ENCODE measurements at places on chromosomes 12 and 14.

GRCh38 chr12:11496157-11496851, 100.9 kb upstream of the PRB2 start:
- DNase-seq = no peak

DNA sequence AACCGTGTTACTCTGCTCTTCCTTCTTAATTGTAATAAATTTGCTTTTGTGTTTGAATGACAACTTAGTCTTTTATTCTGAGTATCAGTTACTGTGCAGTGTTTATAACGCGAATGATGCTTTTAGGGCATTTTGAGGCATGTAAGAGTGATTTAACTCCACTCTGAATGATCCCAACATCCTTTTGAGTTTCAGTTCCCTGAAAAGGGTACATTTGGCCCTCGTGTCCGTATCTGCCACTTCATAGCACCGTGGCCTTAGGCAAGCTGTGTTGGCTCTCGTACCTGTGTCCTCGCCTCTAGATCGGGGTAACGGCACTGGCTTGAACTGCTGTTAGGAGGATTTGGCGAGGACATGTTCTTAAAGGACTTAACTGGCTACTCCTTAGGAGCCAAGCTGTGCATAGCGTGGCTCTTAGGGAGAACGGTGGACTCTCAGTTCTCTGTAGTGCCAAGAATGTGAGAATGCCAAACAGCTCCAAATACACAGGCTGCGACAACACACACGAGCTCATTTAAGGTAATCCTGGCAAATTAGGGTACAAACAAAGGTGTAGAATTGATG, 92.0 kb downstream of the PPP2R5C start:
- no peak for DNase-seq

DNA sequence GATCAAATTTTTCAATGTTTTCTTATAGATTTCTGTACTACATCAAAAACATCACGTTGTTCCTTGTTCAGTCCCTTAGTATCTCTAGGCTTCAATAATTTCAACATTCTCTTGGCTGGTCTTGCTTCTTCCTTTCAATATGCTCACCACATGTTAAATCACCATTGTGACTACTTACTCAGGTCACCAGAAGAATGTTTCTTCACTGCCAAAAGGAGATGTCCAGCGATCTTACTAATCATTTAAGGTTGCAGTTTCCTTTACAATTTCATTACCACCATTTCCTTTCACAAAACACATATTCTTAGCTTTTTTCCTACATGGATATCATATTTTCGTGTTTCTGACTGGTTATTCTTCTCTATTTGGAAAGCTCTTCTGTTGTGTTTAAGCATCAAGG, 363.8 kb downstream of the NAV3 start:
- no peak for DNase-seq

GRCh38 chr12:121939186-121939585, 20.8 kb downstream of the CFAP251 start:
- DNase-seq = no peak

DNA sequence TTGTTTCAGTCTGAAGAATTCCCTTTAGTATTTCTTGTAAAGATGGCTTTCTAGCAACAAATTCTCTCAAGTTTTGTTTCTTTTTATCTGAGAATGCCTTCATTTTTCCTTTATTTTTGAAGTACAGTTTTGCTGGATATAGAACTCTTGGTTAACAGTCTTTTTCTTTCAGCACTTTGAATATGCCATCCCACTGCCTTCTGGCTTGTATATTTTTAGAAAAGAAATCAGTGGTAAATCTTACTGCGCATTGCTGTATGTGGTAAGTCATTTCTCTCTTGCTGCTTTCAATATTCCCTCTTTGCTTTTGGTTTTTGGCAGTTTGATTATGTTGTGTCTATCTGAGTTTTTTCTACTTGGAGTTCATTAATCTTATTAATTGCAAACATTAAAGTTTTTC, 16.8 kb upstream of the PPM1A start:
- DNase-seq = no peak

GRCh38 chr12:9149372-9149771, 33.7 kb upstream of the A2M start:
- DNase-seq = peak; percentile 24

- no peak for DNase-seq
These were observed 154.1 kb downstream of the BTG1 start for GRCh38 chr12:91991399-91992187.

GRCh38 chr12:103475073-103475472, 20.7 kb downstream of the C12orf42 start:
- DNase-seq = peak; percentile 19

DNA sequence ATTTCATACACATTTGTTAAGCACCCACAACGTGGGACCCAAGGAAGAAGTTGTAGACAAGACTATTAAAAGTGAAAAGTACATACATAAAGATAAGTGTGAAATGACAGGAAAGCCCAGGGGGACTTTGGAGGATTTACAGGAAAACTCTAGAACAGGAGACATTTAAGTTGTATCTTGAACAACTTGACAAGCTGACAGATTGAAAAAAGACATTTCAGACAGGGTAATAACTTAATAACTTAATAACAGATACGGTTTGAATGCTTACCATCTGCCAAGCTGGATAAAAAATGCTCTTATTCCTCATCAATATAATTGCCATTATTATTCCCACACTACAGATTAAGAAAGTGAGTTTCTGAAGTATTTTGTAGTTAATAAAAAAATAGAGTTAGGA, 229.7 kb upstream of the SYT10 start:
- no peak for DNase-seq

- DNase-seq = peak; percentile 36
These were observed 4.1 kb upstream of the SLC7A7 start for GRCh38 chr14:22819151-22819988.

GRCh38 chr12:49604856-49605255, 583 bp downstream of the FAM186B start:
- DNase-seq = no peak

DNA sequence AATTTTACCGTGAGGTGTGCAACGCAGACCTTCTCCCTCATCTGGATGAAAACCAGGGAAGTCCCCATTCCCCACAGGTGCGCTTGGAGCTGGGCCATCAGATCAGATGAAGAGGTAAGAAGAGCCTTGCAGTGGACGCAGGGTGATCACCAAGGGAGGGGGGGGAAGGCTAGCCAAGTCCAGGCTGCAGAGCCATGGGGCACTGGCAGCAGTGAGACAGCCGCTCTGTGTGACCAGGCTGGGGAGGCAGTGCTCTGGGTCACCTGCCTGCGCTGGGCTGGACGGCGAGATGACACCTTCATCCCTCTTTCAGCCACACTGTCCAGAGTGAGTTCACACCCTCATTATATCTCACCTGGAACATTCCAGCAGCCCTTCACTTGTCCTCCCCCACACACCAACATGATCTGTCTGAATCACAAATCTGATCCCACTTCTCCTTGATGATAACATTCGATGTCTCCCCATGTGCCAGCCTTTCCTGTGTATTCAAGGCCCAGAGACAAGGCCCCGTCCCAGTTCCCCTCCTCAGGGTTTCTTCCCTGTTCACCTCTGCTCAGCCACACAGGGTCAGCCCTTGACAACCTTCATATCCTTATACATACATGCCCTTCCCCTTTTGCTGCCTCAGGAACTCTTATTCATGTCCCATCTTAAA, 65.9 kb upstream of the VASH1 start:
- no peak for DNase-seq

DNA sequence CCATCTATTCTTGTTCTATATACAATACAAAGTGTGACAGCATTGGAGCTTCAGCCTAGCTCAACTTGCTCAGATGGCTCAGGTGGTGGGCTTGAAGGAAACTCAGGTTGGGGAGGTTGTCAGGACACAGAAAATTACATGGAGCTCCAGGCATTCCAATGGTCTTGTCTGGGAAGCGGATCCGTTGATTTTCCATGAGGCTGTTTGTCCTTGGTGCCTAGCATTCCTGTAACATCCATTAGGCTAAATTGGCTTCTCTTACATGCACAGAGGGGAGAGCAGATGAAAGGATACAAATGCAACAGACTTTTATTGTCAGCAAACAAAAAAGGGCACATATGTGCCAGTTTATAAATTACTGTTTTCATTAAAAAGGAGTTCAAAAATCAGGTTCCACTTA, 75.5 kb upstream of the OTX2 start:
- DNase-seq = peak; percentile 53

GRCh38 chr14:57179273-57179672, 89.4 kb downstream of the EXOC5 start:
- DNase-seq = no peak

DNA sequence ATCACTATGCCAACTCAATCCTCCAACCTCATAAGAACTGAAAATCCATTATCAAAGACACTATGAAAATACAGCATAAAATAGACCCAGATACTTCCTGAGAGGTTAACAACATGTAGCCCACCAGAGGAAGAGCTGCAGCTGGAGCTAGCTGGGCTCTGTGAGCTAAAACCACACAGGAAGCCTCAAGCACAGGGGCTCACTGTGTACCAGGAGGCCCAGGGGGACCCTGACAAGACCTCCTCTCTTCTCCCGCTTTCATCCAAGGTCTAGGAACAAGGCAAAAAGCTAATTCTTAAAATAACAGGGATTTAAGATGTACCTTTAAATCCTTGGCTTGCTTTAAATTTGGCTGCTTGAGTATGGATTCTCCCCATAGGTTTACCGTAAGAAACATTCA, 53.6 kb downstream of the EIF2S3B start:
- no peak for DNase-seq

Data from NCI-H69 (cell line).